ENCODE measurements at places on chromosomes 1 and 21.
A peak's percentile ranks its signal among the peaks of the same experiment; 100 is the strongest.

GRCh38 chr1:107277022-107277421, 136.2 kb downstream of the NTNG1 start:
- no peak for DNase-seq
- H3K36me3 ChIP-seq = no peaks in the 10 kb centered on the region
- no peaks in the 10 kb centered on the region for H3K27me3 ChIP-seq
- H3K4me3 ChIP-seq = no peak overlapping the region
- no peaks in the 10 kb centered on the region for H3K4me1 ChIP-seq
- no peak overlapping the region for H3K27ac ChIP-seq

GRCh38 chr1:115492880-115493279, 148.9 kb upstream of the VANGL1 start:
- no peak for DNase-seq
- no peaks in the 10 kb centered on the region for H3K27me3 ChIP-seq
- no peak overlapping the region for H3K27ac ChIP-seq
- H3K4me3 ChIP-seq = no peak overlapping the region
- no peaks in the 10 kb centered on the region for H3K36me3 ChIP-seq

- H3K36me3 ChIP-seq = no peaks in the 10 kb centered on the region
- no peak overlapping the region for H3K27ac ChIP-seq
- H3K27me3 ChIP-seq = no peaks in the 10 kb centered on the region
- no peak overlapping the region for H3K4me3 ChIP-seq
- peak; percentile 40 for DNase-seq
These were observed 66.1 kb downstream of the ADARB1 start for GRCh38 chr21:45140346-45140940.

- no peak overlapping the region for H3K4me3 ChIP-seq
- H3K27me3 ChIP-seq = peaks cover 9% of the 10 kb centered on the region
- DNase-seq = no peak
- H3K27ac ChIP-seq = no peak overlapping the region
These were observed 548 bp downstream of the B3GALT5 start for GRCh38 chr21:39613041-39613934.

DNA sequence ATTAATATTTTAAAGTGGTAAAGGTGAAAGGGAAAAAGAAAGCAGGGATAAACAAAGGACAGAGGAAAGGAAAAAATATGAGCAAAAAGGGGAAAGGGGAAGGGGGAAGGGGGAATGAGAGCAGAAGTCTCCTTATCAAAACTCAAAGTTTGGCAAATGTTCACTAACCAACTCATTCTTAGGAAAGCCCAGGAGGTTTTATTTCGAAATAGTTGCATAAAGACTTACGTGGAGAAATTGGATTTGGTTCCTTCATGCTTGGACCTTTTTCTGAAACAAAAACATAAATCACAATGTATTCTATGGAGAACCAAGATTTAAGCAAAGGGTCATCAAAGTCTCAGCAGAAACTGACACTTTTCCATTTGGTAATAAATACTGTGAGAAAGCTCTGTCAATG, 188.1 kb downstream of the TGFBR3 start:
- DNase-seq = no peak
- H3K4me1 ChIP-seq = peaks cover 27% of the 10 kb centered on the region
- peaks cover 6% of the 10 kb centered on the region for H3K36me3 ChIP-seq
- H3K27me3 ChIP-seq = no peaks in the 10 kb centered on the region
- no peak overlapping the region for H3K4me3 ChIP-seq

GRCh38 chr21:24123785-24124184, 1483.5 kb downstream of the MRPL39 start:
- no peak for DNase-seq
- H3K36me3 ChIP-seq = no peaks in the 10 kb centered on the region
- H3K4me3 ChIP-seq = no peak overlapping the region
- no peak overlapping the region for H3K27ac ChIP-seq

GRCh38 chr21:33660406-33660805, 18.1 kb downstream of the ITSN1 start:
- H3K27ac ChIP-seq = no peak overlapping the region
- no peaks in the 10 kb centered on the region for H3K27me3 ChIP-seq
- no peak overlapping the region for H3K4me3 ChIP-seq

DNA sequence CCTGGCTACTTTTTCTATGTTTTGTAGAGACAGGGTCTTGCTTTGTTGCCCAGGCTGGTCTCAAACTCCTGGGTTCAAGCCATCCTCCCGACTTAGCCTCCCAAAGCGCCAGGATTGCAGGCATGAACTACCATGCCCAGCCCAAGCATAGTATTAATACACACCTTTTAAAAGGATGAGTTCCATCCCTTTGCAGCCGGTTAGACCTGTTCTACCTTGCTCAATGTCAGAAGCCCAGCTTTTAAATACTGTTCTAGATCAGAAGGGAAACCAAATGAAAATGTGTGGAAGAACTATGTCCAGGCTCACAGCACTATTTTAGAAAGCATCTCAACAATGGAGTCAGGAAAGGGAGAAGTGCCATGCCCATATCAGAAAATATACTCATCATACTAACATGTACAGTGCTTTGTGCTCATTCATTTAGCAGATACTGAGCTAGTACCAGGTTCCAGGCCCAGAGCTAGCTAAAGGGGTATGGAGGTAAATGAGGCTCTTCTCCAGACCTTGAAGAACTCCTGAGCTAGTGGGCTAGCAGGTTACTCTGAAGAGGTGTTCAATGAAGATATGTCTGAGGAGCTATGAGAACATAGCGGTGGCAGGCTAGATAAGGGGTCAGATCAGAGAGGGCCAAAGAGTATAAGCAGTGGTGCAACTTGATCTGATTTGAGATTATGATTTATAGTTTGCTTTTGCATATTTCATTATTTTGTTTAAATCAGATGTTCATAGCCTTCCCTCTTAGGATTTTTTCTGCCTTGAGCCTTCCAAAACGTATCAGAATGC, 78.2 kb downstream of the RNF220 start:
- H3K36me3 ChIP-seq = no peaks in the 10 kb centered on the region
- H3K27me3 ChIP-seq = peaks cover 8% of the 10 kb centered on the region
- no peak overlapping the region for H3K4me3 ChIP-seq
- H3K27ac ChIP-seq = no peak overlapping the region
- H3K4me1 ChIP-seq = no peaks in the 10 kb centered on the region
- no peak for DNase-seq

GRCh38 chr1:116916002-116916401, 6.3 kb downstream of the PTGFRN start:
- H3K27me3 ChIP-seq = no peaks in the 10 kb centered on the region
- H3K4me1 ChIP-seq = peaks cover 19% of the 10 kb centered on the region
- H3K36me3 ChIP-seq = no peaks in the 10 kb centered on the region

- no peak overlapping the region for H3K4me3 ChIP-seq
- H3K4me1 ChIP-seq = no peaks in the 10 kb centered on the region
- H3K27ac ChIP-seq = no peak overlapping the region
- H3K36me3 ChIP-seq = no peaks in the 10 kb centered on the region
These were observed 409.9 kb upstream of the ESRRG start for GRCh38 chr1:217133092-217133491.

DNA sequence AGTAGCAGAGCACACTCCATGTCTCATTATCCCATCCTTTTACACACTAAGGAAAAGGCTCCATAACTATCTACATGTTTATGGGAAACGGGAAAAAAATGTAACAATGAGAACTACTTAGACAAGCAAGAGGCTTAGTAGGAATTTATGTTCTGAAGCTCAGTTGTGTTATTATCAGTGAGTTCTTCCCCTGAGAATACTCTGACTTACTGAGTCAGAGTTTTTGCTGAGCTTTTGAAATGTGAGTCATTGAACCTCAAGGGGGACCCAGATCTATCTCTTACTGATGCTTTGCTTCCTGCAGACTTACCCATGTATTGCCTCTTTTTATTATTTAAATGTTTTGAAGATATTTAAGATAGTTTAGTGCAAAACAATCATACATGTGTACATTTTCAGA, 20.1 kb downstream of the CFHR5 start:
- H3K27me3 ChIP-seq = no peaks in the 10 kb centered on the region
- H3K4me1 ChIP-seq = no peaks in the 10 kb centered on the region
- H3K27ac ChIP-seq = no peak overlapping the region
- no peak overlapping the region for H3K4me3 ChIP-seq
- H3K36me3 ChIP-seq = no peaks in the 10 kb centered on the region

GRCh38 chr1:115296981-115297380, 41.1 kb downstream of the NGF start:
- no peaks in the 10 kb centered on the region for H3K36me3 ChIP-seq
- no peak overlapping the region for H3K4me3 ChIP-seq
- DNase-seq = no peak
- H3K4me1 ChIP-seq = no peaks in the 10 kb centered on the region
- H3K27ac ChIP-seq = no peak overlapping the region

GRCh38 chr1:192161976-192162375, 3.7 kb downstream of the RGS18 start:
- H3K4me3 ChIP-seq = no peak overlapping the region
- DNase-seq = no peak
- no peak overlapping the region for H3K27ac ChIP-seq
- no peaks in the 10 kb centered on the region for H3K27me3 ChIP-seq
- H3K36me3 ChIP-seq = no peaks in the 10 kb centered on the region

GRCh38 chr1:28864695-28865094, 49.7 kb upstream of the EPB41 start:
- no peaks in the 10 kb centered on the region for H3K36me3 ChIP-seq
- no peak for DNase-seq
- H3K27me3 ChIP-seq = no peaks in the 10 kb centered on the region
- H3K27ac ChIP-seq = no peak overlapping the region

DNA sequence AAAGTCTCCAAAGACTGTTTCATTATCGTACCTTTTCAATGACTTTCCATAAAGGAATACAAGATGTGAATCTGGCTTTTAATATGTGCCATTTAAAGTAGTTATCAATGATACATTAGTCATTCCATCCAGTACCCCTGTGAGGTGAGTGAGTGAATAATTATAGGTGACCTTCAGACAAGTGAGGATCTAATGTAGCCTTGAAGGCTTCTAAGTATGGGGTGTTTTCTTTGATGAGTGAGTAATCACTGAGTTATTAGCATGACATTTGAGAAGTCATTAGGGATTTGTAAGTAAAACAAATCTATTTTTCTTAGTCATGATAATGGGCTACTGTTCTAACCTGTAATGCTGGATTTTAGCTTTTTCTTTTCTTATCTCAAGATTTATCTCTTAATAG, 831.4 kb downstream of the ADGRL2 start:
- H3K27me3 ChIP-seq = no peaks in the 10 kb centered on the region
- no peak for DNase-seq
- no peaks in the 10 kb centered on the region for H3K36me3 ChIP-seq
- H3K4me3 ChIP-seq = no peak overlapping the region

DNA sequence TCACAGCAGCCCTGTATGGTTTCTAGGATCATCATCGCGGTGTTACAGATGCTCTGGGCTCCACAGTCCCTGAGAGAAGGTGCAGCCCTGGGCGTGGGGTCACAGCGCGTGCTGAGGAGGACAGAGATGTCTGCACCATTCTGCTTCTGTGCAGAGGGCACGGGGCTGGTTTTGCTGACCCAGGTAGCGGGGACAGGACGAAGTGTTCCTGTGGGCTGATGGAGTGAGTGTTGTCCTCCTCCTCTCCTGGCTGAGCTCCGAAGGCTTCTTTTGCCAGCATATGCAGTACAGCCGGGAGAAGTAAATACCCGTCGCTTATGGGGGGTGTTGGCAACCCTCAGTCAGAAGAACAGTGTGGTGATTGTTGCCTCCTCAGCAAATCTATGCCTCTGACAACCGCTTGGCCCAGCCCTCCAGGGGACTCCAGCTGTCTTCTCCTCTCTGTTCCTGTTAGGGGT, 101.5 kb downstream of the DDX20 start:
- H3K4me1 ChIP-seq = no peaks in the 10 kb centered on the region
- H3K27ac ChIP-seq = no peak overlapping the region
- no peaks in the 10 kb centered on the region for H3K36me3 ChIP-seq
- H3K4me3 ChIP-seq = no peak overlapping the region
